ENCODE measurements at places on chromosomes 11 and 22. TPM values are rescaled to one million over a fixed set of nuclear protein-coding genes. Genes with fewer than 3 reads are reported as not detected.

DNA sequence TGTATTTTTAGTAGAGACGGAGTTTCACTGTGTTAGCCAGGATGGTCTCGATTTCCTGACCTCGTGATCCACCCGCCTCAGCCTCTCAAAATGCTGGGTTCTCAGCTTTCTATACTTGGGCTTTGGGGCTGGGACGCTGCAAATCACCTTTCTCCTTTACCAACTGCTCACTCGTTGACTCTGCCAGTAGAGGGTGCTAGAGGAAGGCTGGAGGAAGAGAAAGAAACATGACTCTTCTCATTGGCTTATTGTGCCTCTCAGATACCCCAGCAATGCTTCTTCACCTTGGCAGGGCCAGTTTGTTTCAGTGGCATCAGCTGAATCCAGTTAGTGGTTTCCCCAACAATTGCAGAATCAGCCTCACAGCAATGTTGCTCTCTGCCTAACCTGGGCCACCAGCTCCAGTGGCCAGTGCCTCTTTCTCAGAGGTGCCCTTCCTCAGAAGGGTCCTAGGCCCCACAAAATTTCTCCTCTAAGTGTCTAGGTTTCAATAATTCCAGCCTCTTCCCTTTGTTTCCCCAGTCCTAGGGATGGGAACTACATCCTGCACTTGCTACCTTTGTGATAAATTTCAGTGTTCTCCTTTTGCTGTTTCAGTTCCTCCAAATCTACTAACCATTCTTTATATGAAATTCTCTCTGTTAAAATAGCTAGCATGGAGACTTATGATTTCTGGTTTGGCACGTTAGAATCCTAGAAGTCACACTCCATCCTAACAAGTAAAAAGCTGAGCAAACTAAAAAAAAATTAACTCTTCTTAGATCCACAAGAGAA, 71.5 kb upstream of the VSTM5 start:
- H3K36me3 ChIP-seq = no peaks in the 10 kb centered on the region
- no peaks in the 10 kb centered on the region for H3K4me1 ChIP-seq
- H3K27me3 ChIP-seq = peaks cover 7% of the 10 kb centered on the region

- H3K4me1 ChIP-seq = no peaks in the 10 kb centered on the region
- no peak overlapping the region for H3K4me3 ChIP-seq
- no peaks in the 10 kb centered on the region for H3K27me3 ChIP-seq
- H3K36me3 ChIP-seq = no peaks in the 10 kb centered on the region
Measured at GRCh38 chr11:84882056-84882455, 745.1 kb downstream of the DLG2 start.

The MPZL3 gene
- polyA plus RNA-seq = 0.14 TPM

The SPA17 gene
- polyA plus RNA-seq = 11.5 TPM

GRCh38 chr11:126996036-126996804, 4.3 kb downstream of the KIRREL3 start:
- no peaks in the 10 kb centered on the region for H3K27me3 ChIP-seq
- no peak overlapping the region for H3K4me3 ChIP-seq
- H3K36me3 ChIP-seq = no peaks in the 10 kb centered on the region
- H3K27ac ChIP-seq = no peak overlapping the region

The OR8D1 gene
- not detected for polyA plus RNA-seq

- H3K4me3 ChIP-seq = no peak overlapping the region
- H3K36me3 ChIP-seq = no peaks in the 10 kb centered on the region
- DNase-seq = peak; percentile 34
- H3K4me1 ChIP-seq = peaks cover 2% of the 10 kb centered on the region
- H3K27ac ChIP-seq = no peak overlapping the region
Measured at GRCh38 chr11:112277941-112278340, 17.3 kb upstream of the PLET1 start.
